A172 (cell line): ENCODE measurements at places on chromosomes 5 and 9. TPM values are rescaled to one million over a fixed set of nuclear protein-coding genes. Genes with fewer than 3 reads are reported as not detected.

DNA sequence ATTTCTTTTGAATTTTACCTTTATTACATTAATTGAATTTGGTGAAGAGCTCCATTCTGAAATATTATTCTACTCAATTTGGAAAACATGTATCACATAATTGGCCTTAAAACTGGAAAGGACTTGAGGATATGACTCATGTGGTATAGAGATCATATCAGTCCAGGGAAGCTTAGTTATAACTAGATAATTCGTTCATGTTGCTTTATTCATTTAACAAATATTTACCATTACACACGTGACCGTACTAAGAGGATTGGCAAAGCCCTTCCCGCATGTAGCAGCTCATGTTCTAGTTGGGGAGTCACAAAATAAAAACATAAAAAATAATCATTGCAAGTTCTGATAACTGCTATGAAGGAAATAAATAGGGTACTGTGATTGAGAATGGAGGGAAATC, 1816.5 kb downstream of the MAT2B start:
- DNase-seq, result peak; percentile 69

DNA sequence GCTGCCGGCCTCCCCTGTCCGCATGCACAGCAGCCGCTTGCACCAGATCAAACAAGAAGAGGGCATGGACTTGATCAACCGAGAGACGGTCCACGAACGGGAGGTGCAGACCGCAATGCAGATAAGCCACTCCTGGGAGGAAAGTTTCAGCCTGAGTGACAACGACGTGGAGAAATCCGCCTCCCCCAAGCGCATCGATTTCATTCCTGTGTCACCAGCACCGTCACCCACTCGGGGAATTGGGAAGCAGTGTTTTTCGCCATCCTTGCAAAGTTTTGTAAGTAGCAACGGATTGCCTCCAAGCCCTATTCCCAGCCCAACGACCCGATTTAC, 75.3 kb downstream of the PIP5K1B start:
- no peak for DNase-seq

GRCh38 chr9:83665580-83666200, 42.1 kb downstream of the UBQLN1 start:
- no peak for DNase-seq

DNA sequence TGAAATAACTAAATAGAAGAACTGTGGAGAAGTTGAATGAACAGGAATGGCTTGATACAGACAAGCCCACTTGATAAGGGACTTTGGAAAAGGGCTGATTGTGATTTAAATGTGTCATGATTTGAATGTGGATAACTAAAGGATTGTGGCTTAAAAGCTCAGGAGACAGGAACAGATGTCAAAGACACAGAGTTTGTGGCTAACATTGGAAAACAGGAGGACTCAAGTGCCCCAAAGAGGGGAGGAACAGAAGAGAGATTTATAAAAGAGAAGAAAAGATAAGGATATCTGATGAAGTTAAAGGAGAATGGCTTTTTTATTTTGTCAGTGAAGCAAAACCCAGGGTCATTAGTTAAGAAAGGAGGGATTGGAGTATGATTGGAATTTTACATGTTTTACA, 124.2 kb upstream of the TRPM3 start:
- DNase-seq, result no peak

DNA sequence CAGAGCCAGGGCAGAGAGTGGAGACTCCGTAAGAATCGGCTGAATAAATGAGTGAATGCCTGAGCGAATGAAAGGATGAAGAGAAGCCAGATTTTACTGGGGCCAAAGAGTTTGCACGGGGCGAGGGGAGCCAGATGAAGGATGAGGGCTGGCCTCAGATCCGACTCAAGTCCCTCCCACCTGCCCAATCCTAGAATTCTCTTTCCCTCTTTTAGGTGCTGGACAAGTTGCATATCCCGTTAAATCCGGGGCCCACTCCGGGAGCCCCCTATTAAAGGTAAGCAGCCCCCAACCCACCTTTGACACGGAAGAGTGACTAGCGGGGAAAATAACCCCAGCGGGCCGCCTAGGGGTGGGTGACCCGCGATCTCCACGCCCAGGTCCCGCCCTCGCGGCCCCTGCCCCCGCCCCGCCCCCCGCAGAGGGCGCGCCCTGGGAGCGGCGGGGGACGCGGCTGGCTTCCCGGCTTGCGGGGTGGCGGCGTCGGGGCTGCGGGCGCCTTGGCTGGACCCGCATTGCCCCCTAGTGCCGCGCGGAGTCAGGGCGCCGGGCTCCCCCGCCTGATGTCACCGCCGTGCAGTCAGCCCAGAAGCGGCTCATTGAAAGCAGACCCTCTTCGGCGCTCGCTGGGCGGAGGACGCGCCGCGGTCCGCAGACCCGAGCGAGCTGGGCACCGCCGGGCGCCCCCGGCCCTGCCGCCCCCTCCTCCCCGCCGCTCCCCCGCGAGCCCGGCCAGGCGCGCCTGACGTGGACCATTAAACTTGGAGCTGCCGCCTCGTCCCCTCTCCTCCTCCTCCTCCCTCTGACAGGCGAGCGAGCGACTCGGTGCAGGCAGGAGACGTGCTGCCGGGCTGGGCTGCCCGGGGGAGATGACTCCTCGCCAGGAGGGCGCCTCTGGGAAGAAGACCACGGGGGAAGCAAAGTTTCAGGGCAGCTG, at the start of gene ADRA1B:
Gene ADRA1B (plus strand): TSS at position 579 of the 937 bp plus-strand sequence. CDS start 424 bp downstream, outside the sequence.
- peak; percentile 57 for DNase-seq

FAM200C gene
- total RNA-seq, result 14.1 and 17.9 TPM in 2 replicates

RMRP gene
- total RNA-seq, result 1,768 and 6,657 TPM in 2 replicates

ZNF367 gene
- 33.7 and 37.6 TPM in 2 replicates for total RNA-seq
